Gastroesophageal sphincter (tissue), 4 donors: ENCODE measurements at places on chromosomes 12 and 14.

GRCh38 chr12:104132351-104132956 lies 5.6 kb downstream of the NFYB start:
- no peak for ATAC-seq
- H3K27ac ChIP-seq, result no peak overlapping the region
- H3K4me3 ChIP-seq, result no peak overlapping the region
- H3K4me1 ChIP-seq, result peaks cover 22% of the 10 kb centered on the region
- H3K36me3 ChIP-seq, result peaks cover 52% of the 10 kb centered on the region

DNA sequence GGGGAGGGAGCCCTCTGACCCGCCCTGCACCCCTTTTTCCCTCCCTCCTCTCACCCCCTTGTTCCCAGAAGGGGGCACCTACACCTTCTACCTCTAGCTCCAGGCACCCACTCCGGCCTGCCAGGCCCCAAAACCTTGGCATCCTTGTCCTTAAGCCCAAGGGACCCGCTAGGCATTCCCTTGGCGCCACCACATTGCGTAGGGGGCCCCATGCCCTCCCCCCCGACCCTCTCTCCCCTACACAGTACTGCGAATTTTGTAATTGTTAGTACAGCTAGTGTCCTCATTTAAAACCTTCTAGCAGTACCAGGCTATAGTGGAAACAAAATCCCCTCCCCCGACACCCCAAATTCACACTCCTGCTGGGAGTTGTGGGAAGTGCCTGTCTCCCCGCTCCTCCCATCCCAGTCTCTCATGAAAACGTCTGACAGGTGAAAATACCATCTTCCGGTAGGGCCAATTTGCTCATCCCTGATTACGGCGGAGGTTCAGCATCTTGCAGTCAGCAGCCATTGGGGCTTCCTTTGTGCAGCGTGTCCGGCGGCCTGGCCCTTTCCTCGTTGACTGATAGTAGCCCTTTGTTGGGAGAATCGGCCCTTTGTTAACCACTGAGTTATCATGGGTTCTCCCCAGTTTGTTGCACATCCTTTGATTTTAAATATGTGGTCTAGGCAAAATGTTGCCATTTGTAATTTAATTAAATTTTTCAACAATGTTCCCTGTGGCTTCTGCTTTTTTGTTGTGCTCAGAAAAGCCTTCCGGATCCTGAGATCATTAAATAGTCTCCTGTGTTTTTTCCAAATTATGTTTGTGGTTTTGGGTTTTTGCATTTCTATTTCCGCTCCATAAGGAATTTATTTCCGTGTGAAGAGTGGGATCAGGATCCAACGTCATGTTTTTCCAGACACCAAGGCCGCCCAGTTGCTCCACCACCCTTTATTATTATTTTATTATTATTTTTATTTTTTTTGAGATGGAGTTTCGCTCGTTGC lies 7.9 kb upstream of the CEP170B start:
- ATAC-seq, result no peak
- H3K4me1 ChIP-seq, result no peaks in the 10 kb centered on the region
- no peak overlapping the region for H3K4me3 ChIP-seq
- H3K27ac ChIP-seq, result no peak overlapping the region
- H3K27me3 ChIP-seq, result peaks cover 20% of the 10 kb centered on the region

DNA sequence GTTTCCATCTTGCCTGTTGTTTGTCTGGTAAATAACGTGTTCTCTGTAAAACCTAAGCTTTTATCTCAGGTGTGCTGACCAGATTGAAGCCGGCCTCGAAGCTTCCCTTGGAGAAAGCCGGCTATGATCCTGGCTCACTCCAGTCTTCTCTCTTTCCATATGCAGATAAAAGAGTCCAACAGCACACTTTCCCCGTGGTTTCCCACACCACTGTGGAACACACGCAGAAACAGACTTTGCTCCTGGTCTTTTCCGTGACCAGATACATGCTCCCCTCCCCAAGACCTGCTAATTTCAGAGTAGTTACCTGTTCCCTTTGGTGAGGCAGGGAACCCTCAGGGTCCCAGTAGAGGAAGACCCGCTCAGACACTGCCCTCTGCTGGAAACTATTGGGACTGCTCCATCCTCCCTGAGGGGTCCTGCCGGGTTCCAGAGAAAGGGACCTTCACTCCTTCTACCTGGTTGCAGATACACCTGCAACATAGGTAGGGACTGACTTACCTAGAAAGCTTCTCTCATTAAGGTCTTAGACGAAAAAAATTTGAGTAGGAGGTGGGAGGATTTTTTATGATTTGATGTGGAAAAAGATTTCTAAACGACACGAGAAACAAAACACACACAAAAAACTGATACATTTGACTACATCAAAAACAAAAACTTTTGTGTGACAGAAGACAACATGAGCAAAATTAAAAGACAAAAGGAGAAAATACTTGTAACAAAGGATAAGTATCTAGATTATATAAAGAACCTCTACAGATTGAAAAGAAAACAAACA lies 415.4 kb upstream of the CCDC196 start:
- H3K27ac ChIP-seq, result no peak overlapping the region
- H3K36me3 ChIP-seq, result no peaks in the 10 kb centered on the region
- H3K4me1 ChIP-seq, result no peaks in the 10 kb centered on the region
- no peak for ATAC-seq
- H3K27me3 ChIP-seq, result peaks cover 6% of the 10 kb centered on the region

GRCh38 chr12:98997899-98998298 lies 352.8 kb downstream of the APAF1 start:
- no peak overlapping the region for H3K27ac ChIP-seq
- no peaks in the 10 kb centered on the region for H3K27me3 ChIP-seq
- ATAC-seq, result no peak
- H3K4me3 ChIP-seq, result no peak overlapping the region
- H3K4me1 ChIP-seq, result no peaks in the 10 kb centered on the region

GRCh38 chr12:92968176-92968813 lies 39.2 kb upstream of the EEA1 start:
- ATAC-seq, result no peak
- no peak overlapping the region for H3K27ac ChIP-seq
- no peaks in the 10 kb centered on the region for H3K36me3 ChIP-seq
- H3K27me3 ChIP-seq, result no peaks in the 10 kb centered on the region
- no peaks in the 10 kb centered on the region for H3K4me1 ChIP-seq

- H3K27ac ChIP-seq, result no peak overlapping the region
- no peaks in the 10 kb centered on the region for H3K27me3 ChIP-seq
- no peak for ATAC-seq
- no peak overlapping the region for H3K4me3 ChIP-seq
Observed at GRCh38 chr14:58777541-58777979, 139.8 kb downstream of the DACT1 start.

DNA sequence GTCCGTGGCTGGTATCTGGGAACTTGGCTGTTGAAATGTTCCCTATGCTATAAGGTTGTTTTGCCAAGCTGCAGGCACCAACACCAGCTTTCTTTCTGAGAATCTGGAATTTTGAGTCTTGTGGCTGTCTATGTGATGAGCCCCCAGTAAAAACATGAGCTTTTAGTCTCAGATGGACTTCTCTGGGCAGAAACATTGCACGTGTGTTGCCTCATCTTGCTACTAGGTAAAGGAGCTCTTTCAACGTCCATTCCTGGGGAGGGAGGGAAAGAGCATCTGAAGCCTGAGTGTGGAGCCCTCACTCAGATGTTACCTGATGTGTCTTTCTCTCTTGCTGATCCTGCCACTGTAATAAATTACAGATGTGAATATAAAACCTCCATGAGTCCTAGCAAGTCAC lies 183.8 kb upstream of the LHX5 start:
- H3K36me3 ChIP-seq, result no peaks in the 10 kb centered on the region
- no peak overlapping the region for H3K4me3 ChIP-seq
- ATAC-seq, result no peak
- peaks cover 49% of the 10 kb centered on the region for H3K27me3 ChIP-seq
- no peaks in the 10 kb centered on the region for H3K4me1 ChIP-seq

GRCh38 chr14:53060046-53060445 lies 93.1 kb downstream of the DDHD1 start:
- H3K27ac ChIP-seq, result no peak overlapping the region
- no peak for ATAC-seq
- no peaks in the 10 kb centered on the region for H3K36me3 ChIP-seq
- no peaks in the 10 kb centered on the region for H3K4me1 ChIP-seq
- H3K4me3 ChIP-seq, result no peak overlapping the region

- peaks cover 20% of the 10 kb centered on the region for H3K4me1 ChIP-seq
- H3K27ac ChIP-seq, result no peak overlapping the region
- H3K27me3 ChIP-seq, result peaks cover 6% of the 10 kb centered on the region
- no peaks in the 10 kb centered on the region for H3K36me3 ChIP-seq
- ATAC-seq, result no peak
- H3K4me3 ChIP-seq, result no peak overlapping the region
Observed at GRCh38 chr14:55238019-55238680, 33.1 kb upstream of the FBXO34 start.

DNA sequence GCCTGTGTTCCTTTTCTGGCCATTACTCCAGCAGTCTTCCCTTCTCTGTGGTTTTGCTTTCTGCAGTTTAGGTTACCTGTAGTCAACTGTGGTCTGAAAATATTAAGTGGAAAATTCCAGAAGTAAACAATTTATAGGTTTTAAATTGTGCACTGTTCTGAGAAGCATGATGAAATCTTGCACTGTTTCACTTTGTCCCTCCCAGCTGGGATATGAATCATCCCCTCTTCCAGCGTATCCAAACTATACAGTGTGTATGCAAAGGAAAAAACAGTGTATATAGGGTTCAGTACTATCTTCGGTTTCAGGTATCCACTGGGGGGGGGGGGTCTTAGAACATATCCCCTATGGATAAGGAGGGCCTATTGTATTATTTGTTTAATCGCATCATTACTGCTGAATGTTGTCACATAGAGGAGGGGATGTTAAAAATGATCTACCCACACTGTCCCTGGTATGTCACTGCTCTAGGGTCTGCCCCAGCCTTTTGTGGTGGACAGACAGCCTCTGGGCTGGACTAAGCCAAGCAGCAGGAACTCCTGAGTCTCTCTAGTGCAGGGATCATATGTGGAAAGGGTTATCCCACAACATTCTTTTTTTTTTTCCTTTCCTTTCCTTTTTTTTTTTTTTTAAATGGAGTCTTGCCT lies 109.1 kb upstream of the MAX start:
- no peak overlapping the region for H3K4me3 ChIP-seq
- no peak overlapping the region for H3K27ac ChIP-seq
- H3K27me3 ChIP-seq, result no peaks in the 10 kb centered on the region
- ATAC-seq, result no peak
- no peaks in the 10 kb centered on the region for H3K4me1 ChIP-seq
- H3K36me3 ChIP-seq, result no peaks in the 10 kb centered on the region

- no peaks in the 10 kb centered on the region for H3K4me1 ChIP-seq
- peak overlapping the region; percentile 32 for H3K4me3 ChIP-seq
- H3K27ac ChIP-seq, result peak overlapping the region; percentile 32
- ATAC-seq, result no peak
- peaks cover 67% of the 10 kb centered on the region for H3K27me3 ChIP-seq
Observed at GRCh38 chr12:107864235-107864634, 89.7 kb downstream of the ASCL4 start.

GRCh38 chr12:122147514-122148290 lies 26.3 kb downstream of the IL31 start:
- no peaks in the 10 kb centered on the region for H3K27me3 ChIP-seq
- H3K4me1 ChIP-seq, result peaks cover 8% of the 10 kb centered on the region
- no peak for ATAC-seq
- H3K36me3 ChIP-seq, result no peaks in the 10 kb centered on the region

- H3K27ac ChIP-seq, result no peak overlapping the region
- no peak overlapping the region for H3K4me3 ChIP-seq
- no peaks in the 10 kb centered on the region for H3K36me3 ChIP-seq
- no peaks in the 10 kb centered on the region for H3K4me1 ChIP-seq
- ATAC-seq, result no peak
Observed at GRCh38 chr14:72052356-72052755, 120.1 kb downstream of the RGS6 start.

- H3K36me3 ChIP-seq, result no peaks in the 10 kb centered on the region
- H3K4me3 ChIP-seq, result peak overlapping the region; percentile 83
- no peaks in the 10 kb centered on the region for H3K4me1 ChIP-seq
Observed at GRCh38 chr12:53230108-53230845, 1.7 kb downstream of the RARG start.

DNA sequence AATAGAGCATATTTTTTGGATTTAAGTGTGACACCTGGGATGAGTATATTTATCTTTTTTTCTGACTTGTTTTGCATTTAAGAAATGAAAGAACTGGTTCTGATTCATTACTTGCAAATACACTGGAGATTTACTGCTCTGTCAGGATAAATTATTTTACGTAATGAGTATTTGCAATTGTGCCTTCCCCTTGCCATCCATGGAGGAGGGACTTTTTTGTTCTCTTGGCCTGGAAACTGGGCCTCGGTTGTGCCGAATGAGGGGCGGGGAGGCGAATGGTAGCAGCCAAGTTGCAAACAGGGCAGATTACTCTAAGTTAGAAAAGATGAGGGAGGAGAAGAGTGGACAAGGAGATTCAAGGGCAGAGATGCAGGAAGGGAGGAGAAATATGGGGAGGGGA lies 308.7 kb downstream of the ATP23 start:
- no peak overlapping the region for H3K27ac ChIP-seq
- no peak overlapping the region for H3K4me3 ChIP-seq
- H3K4me1 ChIP-seq, result no peaks in the 10 kb centered on the region
- H3K27me3 ChIP-seq, result no peaks in the 10 kb centered on the region
- no peaks in the 10 kb centered on the region for H3K36me3 ChIP-seq

- peak overlapping the region; percentile 76 for H3K4me3 ChIP-seq
- no peak for ATAC-seq
- peaks cover 3% of the 10 kb centered on the region for H3K27me3 ChIP-seq
- peak overlapping the region; percentile 95 for H3K27ac ChIP-seq
Observed at GRCh38 chr12:93572712-93573551, 457 bp downstream of the SOCS2 start.

DNA sequence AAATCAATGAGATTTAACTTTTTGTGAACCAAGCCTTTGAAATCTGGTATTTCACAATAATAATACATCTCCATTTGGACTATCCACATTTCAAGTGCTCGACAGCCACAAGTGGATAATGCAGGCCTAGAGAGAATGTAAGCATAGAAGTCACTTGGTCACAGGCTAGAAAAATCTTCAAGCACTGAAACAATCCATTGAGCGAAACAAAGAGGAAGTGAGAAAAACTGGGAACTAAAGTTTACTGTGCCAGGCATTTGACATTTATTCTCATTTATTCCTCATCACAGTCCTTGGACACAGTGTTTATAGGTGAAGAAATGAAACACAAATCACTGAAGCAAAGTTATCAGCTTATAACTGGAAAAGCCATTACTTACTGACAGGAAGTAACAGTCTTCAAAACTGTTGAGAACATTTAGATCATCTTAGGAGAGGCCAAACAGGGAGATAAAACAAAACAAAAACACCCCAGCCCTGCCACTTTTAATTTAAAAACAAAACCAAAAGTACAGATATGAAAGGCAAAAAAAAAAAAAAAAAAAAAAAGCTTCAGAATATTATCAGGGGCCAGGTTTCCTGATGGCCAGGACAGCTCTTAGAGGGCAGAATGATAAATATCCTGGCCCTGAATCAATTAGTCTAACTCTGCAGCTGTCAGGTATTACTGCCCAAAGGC lies 29.2 kb downstream of the GNS start:
- H3K36me3 ChIP-seq, result no peaks in the 10 kb centered on the region
- H3K4me1 ChIP-seq, result peaks cover 7% of the 10 kb centered on the region
- no peak overlapping the region for H3K27ac ChIP-seq
- no peak overlapping the region for H3K4me3 ChIP-seq
- no peaks in the 10 kb centered on the region for H3K27me3 ChIP-seq
